ENCODE measurements at places on chromosomes 1 and 21.

DNA sequence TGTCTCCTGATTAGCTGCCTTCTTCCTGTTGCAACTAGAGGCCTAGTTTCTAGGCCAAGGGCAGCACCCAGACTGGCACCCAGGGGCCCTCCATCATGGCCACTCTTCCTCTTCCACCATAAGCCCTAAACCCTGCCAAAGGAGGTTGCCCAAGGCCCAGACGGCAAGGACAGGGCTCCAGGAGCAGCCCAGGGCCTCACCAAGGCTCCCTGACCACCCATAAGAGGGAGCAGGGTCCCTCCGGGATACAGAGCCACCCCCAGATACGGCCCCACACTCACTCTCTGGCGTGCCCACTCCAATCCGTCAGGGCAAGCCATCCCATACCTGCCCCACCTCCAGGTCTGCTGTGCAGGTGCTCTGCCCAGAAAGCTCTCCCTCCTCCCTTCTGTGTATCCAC, 79.9 kb downstream of the ITPKB start:
- DNase-seq = no peak

GRCh38 chr1:10639775-10640578, 156.5 kb downstream of the CASZ1 start:
- DNase-seq = no peak

DNA sequence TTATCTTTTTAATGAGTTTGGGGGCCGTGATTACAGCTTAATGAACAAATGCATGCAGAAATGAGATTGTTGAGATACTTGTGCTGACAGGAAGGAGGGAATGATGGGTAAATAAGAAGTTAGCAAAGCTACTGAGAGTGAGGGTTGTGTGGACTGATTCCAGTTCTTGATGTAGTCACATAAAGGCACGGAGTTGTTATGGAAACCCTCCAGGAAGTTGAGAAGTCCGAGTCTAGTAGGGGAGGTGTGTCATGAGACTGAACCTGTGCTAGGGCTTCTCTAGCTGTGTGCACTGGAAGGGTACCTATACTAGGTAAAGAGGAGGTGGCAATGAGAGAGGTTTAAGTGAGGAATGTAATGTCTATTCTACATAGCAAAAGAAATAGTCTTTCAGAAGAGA, 475.7 kb downstream of the USP25 start:
- no peak for DNase-seq

DNA sequence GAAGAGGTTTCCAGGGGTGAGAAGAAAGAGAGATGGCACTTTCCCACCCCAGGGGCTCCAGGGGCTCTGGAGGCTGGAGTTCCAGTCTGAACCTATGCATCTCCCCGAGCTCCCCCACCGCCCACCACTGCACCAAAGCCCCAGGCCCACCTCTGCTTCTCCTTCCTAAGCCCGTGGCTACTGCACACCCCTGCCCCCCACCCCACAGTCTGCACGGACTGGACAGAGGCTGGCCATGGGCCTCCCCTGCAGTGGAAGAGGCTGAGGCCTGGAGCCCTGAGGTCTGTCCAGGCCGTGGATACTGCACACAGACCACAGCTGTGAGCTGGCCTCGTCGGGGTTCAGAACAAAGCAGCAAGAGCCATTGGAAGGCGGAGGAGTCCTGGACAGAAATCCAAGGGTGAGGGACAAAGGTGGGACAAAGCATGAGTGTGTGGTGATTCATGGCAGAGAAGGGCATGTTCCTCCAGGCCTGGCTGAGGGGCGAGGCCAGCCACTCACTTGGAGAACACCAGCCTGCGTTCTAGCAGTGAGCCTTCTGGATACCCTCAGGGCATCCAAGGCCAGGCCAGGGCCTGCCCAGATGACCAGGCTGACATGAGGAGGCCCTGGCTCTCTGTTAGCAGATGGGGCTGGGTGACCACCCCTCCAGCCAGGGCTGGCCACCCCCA, 244.8 kb upstream of the VAMP3 start:
- DNase-seq = no peak

DNA sequence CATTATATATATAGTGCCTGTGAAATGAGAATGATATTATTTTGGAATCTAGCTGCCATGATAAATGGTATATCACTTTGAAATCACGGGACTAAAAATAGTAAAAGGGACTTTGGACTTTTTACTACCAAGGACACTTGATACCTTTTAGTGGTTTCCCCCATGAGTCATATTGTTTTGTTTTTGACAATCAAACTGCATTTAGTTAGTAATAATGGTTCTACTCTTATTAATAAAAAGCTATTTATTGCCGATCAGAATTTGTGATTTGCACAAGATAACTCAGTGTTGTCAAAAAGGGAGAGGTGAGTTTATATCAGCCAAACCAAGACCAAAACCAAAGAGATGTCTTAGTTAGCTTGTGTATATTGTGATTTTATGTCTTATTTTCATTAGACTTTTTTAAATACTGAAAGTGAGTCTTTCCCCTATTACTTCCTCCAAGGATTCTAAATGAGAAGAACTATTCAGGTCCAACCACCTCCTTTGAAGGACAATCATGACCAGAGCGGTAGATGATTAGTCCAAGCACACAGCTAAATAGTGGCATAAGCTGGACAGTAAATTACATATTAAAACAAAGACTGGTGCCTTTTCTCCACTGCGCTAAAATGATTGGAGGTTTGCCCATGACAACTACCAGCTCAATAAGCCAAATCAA, 281.7 kb upstream of the ESRRG start:
- DNase-seq = no peak

- DNase-seq = no peak
Observed at GRCh38 chr1:234755449-234755863, 145.5 kb upstream of the IRF2BP2 start.

DNA sequence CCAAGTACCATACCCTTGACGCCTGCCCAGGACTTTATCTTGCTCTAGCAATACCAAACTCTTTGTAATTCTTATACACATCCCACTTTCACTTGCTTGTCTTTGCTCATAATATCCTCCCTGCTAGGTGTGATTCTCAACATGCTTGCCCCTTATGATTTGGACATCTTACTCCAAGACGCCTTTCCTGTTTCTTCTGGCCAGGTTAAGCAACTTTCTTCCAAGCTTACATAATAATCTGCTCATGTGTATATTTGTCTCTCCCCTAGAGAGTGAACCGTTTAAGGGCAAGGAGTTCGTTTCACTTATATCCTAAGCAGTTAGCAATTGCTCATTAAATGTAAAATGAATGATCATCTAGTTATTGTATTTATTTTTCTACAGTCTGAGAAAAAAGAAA, 21.8 kb downstream of the CRYZL1 start:
- DNase-seq = no peak

- DNase-seq = peak; percentile 61
Observed at GRCh38 chr1:223189903-223190724, 47.1 kb upstream of the TLR5 start.

- no peak for DNase-seq
Observed at GRCh38 chr1:223319905-223320580, 43.9 kb downstream of the SUSD4 start.

GRCh38 chr1:229714964-229715603, 89.0 kb downstream of the URB2 start:
- peak; percentile 52 for DNase-seq

DNA sequence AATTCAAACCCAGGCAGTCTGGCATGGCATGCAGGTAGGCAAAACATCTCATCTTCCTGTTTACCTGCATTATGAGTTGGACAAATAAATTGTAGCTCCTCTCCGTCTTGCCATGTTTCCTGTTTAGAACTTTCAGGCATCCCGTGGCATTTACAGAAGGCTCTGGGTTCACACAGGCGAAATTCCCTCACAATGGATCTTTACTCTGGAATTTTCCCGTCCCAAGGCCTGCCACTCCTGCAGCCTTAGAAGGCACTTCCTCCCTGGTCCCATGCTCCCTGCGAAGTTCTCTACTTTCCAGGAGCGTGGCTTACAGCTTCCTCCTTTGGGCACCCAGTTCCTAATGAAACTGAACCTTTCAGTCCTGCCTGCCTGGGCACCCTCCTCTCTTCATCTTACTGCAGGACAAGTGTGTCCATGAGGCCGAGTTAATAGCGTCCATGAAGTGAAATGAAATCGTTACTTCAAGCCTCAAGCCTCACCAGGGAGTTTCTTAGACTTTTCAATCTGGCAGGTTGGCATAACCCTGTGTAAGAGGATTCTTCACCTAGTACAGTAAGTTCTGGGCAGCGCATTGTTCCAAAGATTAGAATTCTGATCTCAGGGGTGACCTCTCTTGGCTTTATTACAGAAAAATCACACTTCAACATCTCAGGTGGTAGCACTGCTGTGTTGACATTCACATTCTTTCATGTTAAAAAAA, 36.8 kb upstream of the AHCYL1 start:
- DNase-seq = no peak

- no peak for DNase-seq
Observed at GRCh38 chr1:52569449-52570210, 16.7 kb upstream of the TUT4 start.

- DNase-seq = no peak
Observed at GRCh38 chr1:226733876-226734275, 5.2 kb downstream of the ITPKB start.

DNA sequence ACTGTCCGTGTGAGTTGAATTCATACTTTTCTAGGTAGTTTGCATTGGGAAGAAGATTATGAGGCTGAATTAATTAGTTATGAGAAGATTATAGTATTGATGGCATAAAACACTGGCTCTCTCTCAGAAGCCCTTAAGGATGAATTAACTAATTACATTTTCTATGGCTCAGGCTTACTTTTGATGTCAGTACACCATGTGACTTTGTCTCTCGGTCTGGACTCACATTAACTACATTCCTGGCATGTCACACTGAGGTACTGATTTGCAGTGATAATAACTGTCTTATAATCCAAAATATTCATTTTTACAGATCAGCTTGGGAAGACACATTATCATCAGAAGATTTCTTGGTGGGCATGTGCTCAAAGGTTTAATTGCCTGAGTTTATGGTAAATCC, 362.2 kb downstream of the ZP4 start:
- DNase-seq = no peak

GRCh38 chr1:198649968-198650338, 11.1 kb downstream of the PTPRC start:
- DNase-seq = no peak

DNA sequence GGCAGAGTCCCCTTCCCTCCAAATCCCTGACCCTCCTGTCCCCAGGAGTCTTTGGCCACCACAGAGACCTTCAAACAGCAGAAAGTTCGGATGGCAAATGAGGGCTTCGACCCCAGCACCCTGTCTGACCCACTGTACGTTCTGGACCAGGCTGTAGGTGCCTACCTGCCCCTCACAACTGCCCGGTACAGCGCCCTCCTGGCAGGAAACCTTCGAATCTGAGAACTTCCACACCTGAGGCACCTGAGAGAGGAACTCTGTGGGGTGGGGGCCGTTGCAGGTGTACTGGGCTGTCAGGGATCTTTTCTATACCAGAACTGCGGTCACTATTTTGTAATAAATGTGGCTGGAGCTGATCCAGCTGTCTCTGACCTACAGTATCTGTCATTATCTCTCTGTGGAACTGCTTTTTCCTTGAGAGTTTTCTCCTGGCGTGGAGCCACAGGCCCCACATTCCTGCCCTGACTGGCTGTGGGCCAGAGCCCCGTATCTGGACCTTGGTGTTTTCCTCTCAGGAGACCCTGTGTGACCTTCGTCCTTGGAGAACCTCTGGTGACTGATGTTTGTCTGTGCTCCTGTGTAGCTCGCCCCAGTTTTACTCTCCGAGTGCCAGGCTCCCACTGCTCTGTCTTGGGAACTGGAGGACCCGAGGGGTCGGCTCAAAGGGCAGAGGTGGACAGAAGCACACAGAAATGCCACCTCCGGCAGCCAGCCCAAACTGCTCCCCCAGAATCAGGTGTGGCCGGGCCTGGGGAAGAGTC, 4.8 kb downstream of the SLC27A3 start:
- no peak for DNase-seq

DNA sequence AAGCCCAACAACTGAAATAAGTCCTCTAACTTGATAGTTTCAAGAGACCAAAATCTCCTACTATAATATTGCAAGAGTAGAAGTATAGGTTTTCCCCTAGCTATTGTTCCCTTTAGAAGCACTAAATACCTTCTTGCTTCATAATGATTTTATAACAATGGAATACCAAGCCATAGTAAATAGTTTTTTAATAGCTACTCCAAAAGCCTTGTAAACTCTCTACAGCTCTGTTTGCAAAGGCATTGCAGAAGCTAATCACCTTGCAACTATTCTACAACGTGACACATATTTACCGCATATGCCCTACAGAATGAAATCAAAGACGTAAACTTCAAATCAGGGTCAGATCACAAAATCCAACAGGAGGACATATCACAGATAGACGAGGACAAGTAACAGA, 451.5 kb upstream of the ZRANB2 start:
- DNase-seq = no peak

DNA sequence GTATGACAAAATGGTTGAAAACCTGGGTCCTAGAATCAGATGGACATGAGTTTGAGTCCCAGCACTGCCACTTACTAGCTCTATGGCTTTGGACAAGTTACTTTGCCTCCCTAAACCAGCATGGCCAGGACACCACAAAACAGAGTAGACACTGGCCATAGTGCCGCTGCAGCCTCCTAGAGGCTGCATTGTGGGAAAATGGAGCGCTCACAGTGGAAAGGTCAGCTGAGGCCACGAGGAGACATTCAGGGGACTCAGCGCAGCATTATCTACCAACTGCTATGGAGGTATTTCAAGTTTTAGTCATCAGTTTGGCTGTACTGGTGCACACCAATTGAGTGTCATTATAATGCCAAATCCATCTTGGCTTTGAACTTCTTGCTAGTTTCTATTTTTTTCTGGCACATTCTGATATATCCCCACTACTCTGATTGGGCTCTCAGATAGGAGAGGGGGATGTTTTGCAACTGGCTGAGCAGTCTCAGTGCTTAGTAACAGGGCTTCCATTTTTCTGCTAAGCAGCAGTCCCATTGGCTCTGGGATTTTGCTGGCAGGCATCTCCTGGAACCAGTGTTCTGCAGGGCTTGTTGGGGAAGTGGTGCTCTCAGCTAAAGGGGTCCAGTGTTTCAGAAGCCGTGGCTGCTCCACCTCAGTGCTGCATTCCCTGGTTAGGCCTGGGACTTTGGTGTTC, 16.2 kb downstream of the NT5C1A start:
- DNase-seq = no peak

GRCh38 chr1:174839211-174839610, 160.5 kb upstream of the CACYBP start:
- no peak for DNase-seq

DNA sequence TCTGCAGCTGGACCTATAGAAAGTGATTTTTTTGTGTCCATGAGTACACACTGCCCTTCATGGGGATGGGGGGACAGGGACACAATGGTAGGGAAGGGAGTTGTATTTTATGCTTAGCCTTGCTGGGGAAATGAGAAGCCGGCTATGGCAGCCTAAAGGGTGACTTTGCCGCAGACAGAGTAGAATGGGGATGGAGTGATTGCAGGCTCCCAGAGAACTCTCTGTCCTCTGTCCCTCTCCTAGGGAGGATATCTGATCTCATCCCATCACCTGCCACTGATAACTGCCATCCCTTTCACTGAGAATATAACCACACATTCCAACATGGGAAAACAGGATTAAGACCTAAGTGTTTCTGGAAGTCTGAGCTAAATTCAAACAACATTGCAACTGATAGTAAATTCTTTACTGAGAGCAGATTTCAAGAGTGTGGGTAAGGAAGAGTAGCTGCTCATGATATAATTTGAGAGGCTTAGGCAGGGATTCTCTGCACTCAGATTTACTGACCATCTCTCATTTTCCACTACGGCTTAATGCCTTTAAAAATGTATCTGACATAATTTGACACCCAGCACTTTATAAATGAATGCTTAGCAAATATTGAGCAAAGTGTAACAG, 13.9 kb downstream of the SH2D1B start:
- no peak for DNase-seq

Measured in CD4-positive, alpha-beta T cell treated with Interleukin-10 for 1 hour (primary cell).